SK-N-DZ (cell line): ENCODE measurements at places on chromosomes 13 and 19.

- DNase-seq = no peak
Measured at GRCh38 chr13:76319921-76320320, 566.3 kb downstream of the KCTD12 start.

GRCh38 chr19:18274781-18275356 is 617 bp upstream of the IQCN start:
- DNase-seq = no peak

DNA sequence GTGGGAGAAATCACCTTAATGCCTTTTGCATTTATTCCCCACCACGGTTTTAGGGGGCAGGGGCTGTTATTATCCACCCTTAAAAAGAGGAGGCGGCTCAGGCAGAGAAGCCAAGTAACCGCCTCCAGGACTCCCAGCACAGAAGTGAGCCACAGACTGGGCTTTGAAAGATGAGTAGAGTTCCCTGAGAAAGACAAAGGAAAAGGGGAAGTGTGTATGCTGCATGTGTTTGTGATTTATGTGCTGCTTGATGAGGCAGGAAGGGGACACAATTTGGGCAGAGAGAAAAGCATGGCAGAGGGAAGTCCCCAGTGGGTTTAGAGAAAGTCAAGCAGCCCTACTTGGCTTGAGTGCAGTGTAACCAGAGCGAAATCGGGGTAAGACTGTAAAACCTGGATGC is 85.0 kb downstream of the DOCK9 start:
- no peak for DNase-seq

- no peak for DNase-seq
Measured at GRCh38 chr13:86892330-86892729, 778.8 kb upstream of the SLITRK5 start.

- DNase-seq = no peak
Measured at GRCh38 chr13:31951215-31951678, 80.3 kb upstream of the FRY start.

- DNase-seq = no peak
Measured at GRCh38 chr13:53442979-53443378, 414.4 kb downstream of the OLFM4 start.

GRCh38 chr19:30630289-30631032 is 258.3 kb downstream of the ZNF536 start:
- no peak for DNase-seq

- no peak for DNase-seq
Measured at GRCh38 chr19:39401549-39402345, 4.9 kb upstream of the ZFP36 start.

GRCh38 chr13:73224703-73225102 is 165.9 kb downstream of the KLF5 start:
- no peak for DNase-seq

DNA sequence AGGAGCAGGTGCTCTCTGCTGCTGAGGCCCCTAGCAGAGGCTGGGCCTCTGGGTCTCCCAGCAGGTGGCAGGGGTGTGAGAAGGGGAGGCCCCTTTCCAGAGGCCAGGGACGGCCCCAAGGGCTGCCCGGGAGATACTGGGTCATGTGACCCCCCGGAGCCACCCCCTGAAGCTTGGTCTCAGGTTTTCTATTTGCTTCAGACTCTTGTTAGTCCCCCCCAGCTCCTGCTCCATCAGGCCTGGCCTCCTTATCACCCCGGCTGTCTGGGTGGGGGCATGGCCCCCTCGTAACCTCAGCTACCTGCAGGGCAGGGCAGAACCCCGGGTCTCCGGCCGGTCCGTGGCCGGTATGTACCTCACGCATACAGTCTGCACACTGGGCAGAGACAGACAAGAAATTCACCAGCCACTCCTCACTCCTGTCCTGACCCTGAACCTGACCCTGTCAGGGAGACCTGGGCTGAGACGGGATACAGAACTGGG is 13.2 kb upstream of the TCF3 start:
- no peak for DNase-seq

DNA sequence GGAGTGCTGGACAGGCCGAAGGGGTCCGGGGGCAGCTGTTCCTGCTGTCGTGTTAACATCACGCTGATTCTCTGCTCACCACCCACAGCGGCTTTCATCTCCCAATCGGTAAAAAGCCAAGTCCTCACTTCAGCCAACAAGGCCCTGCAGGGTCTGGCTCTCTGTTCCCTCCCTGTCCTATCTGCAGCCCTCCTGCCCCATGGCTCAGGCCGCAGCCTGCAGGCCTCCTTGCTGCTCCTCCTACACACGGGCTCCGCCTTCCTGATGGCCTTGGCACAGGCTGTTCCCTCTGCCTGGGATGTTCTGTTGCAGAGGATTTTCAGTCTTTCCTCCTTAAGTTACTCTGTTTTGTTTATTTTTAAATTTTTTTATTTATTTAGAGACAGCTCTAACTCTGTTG is 22.2 kb downstream of the FUZ start:
- DNase-seq = no peak

GRCh38 chr19:31338069-31338776 is 11.0 kb downstream of the TSHZ3 start:
- peak; percentile 88 for DNase-seq

GRCh38 chr19:53875602-53876325 is 6.2 kb upstream of the PRKCG start:
- DNase-seq = no peak

DNA sequence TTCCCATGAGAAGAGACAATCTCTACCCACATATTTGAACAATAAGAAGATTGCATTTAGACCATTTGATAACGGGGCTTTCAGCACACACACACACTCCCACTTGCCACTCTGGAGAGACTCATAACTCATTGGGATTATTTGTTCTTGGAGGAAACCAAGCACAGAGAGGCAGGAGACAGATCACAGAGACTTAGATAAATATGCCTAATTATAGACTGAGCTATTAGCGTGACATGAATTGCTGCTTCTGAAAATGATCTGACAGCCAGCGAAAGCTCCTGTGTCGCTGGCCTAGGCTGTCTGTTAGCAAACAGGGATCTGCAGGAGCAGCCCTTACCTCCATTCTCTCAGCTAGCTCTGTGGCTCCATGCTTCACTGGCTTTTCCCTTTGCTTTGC is 111.4 kb downstream of the CCNA1 start:
- DNase-seq = peak; percentile 68

- DNase-seq = no peak
Measured at GRCh38 chr19:7373862-7374261, 25.1 kb downstream of the ARHGEF18 start.

- DNase-seq = no peak
Measured at GRCh38 chr19:15381864-15382263, 2.3 kb upstream of the AKAP8 start.

- no peak for DNase-seq
Measured at GRCh38 chr13:46605076-46605824, 52.3 kb downstream of the LRCH1 start.

- DNase-seq = no peak
Measured at GRCh38 chr13:25920931-25921330, 130.9 kb downstream of the SHISA2 start.

- DNase-seq = no peak
Measured at GRCh38 chr13:93687261-93687660, 460.7 kb downstream of the GPC6 start.

DNA sequence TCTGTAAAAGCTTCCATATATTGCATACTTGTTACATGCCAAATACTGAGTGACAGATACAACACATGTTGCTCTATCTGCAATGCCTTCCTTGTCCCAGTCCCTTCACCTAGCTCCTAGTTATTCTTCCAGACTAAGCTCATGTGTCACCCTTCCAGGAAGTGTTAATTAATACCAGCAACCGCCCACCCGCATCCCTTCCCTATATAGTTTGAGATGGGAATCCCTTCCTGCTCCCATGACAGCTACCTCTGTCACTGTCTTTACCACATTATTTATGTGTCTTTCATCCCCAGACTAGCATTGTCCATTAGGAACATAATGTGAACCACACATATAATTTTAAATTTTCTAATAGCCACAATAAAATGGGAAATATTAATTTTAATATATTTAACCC is 49.5 kb upstream of the FRY start:
- no peak for DNase-seq

DNA sequence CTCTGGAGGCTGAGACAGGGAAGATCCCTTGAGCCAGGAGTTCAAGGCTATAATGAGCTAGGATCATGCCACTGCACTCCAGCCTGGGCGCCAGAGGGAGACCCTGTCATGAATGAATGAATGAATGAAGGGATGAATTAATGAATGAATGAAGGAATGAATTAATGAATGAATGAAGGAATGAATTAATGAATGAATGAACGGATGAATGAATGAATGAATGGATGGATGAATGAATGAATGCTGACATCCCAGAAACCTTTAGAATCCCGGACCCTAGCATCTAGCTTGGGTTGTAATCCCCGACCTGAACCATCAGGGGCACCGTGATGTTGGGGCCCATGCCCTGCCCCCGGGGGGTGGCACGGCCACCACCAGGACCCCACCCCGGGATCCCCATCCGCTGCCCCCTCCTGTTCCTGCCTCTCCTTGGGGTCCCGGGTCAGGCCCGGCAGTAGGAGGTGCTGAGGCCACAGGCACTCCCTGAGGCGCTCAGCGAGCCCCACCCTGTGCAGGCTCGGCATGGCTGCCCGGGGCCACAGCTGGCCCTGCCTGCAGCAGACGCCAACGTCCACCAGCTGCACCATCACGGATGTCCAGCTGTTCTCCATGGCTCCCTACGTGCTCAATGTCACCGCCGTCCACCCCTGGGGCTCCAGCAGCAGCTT is 3.4 kb downstream of the EBI3 start:
- DNase-seq = no peak

DNA sequence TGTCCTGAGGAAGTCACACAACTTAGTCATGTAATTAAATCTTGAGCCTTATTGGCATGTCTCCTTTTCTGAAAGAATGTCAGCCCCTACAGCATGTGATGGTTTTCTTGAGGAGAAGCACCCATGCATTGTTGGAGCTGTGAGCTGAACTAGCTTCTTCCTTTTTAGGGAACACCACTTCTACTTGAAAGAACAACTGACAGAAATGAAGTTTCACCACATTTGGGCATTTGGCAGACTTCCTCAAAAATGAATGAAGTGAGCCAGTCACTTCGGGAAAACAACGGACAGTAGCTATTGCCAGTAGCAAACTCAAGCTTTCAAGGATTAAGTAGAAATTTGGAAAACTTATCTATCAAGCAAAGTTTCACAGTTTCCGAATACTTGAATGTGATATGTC is 1351.3 kb downstream of the EFNB2 start:
- no peak for DNase-seq

- no peak for DNase-seq
Measured at GRCh38 chr13:33426131-33426530, 140.6 kb upstream of the STARD13 start.

GRCh38 chr13:47865883-47866282 is 135.2 kb downstream of the SUCLA2 start:
- no peak for DNase-seq

- no peak for DNase-seq
Measured at GRCh38 chr19:2214251-2214650, 21.9 kb downstream of the PLEKHJ1 start.

DNA sequence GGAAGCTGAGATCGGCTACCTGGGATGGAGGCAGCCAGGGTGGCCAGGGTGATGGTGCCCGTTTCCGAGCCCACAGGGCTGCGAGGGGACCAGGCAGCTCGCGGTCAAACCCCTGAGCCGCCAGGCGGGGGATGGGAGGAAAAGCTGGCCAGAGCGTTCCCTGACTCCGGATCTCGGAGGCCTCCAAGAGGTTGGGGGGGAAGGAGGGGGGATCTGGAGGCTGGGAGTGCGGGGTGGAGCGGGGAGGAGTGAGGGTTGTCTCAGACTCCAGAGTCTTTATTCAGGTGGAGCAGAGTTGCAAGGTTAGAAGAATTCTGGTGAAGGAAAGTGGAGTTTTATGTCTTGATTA is 1.1 kb downstream of the CACNG7 start:
- peak; percentile 15 for DNase-seq

DNA sequence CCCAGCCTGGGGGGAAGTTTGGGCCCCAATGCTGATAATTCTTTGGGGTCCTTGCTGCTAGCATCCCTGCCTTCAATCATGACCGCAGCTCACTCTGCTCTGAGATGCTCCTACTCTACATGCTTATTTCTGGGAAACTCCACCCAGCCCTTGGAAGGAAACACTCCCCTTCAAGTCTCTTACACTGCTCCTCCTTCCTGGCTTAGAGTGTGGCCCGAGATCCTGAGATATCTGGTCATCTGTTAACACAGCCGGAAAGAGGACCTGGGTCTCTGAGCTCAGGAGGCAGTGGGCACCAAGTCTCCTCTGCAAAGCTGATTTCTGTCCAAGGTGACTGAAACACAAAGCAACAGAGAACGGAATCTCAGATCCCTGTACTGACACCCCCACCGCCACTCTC is 33.0 kb downstream of the CYP4F2 start:
- DNase-seq = no peak

DNA sequence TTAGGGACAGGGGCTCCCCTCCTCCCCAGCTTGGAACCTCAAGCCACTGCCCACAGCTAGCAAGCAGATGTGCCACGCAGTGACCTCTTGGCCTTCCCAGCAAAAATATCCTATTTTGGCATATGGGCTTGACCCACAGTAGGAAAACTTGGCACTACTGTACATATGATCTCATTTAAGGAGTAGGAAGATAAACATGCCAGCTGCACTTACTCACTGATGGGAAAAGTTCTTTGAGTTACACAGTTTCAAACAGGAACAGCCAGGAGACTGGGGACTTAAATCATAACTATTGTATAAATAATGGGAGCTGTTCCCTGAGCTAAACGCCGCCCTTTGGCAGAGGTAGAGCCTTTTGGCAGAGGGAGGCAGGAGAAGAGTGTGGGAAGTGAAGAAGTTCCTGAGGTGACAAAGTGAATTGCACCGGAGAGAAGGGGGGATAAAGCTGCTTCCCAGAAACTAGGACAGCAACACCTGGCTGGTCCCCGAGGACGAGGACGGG is 6.1 kb downstream of the SACS start:
- DNase-seq = no peak

DNA sequence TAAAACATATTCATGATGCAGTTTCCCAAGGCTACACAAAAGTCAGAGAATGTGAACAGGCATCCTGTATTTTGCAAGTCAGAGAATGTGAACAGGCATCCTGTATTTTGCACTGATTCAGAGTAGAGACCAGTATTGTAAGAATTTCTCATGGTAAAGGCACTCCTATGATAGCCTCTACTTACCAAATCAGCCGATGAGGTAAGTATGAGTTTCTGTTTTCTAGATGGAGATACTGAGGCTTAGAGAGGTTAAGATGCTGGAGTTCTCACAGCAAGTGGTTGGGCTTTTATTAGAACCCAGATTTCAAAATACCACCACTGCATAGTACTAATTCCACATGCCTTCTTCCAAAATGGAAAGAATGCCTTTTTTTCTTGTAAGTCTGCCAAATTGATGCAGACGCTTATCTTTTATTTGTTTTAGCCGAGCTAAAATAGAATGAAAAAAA is 12.3 kb downstream of the TPT1 start:
- no peak for DNase-seq

GRCh38 chr13:83753912-83754624 is 128.2 kb downstream of the SLITRK1 start:
- DNase-seq = no peak

GRCh38 chr19:17311455-17312188 is 2.3 kb downstream of the DDA1 start:
- DNase-seq = no peak
